ENCODE measurements at places on chromosomes 2 and 18.

DNA sequence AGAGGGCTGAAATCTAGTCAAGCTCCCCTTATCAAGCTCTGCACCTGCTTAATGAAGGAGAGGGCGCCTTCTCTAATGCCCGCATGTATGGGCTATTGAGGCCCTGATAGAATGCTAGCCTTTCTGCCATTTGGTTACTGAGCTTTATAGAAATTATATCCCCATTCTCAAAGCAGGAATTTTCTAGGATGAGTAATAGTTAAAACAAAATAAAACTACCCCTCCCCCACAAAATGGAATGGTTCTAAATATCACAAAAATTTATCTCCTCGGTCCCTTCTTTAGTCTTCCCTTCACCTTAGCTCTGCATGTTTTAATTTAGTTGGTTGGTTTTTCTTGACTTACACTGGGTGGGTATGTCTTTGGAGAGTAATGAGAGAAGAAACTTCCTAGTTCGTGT lies 37.7 kb downstream of the CD28 start:
- DNase-seq: no peak

DNA sequence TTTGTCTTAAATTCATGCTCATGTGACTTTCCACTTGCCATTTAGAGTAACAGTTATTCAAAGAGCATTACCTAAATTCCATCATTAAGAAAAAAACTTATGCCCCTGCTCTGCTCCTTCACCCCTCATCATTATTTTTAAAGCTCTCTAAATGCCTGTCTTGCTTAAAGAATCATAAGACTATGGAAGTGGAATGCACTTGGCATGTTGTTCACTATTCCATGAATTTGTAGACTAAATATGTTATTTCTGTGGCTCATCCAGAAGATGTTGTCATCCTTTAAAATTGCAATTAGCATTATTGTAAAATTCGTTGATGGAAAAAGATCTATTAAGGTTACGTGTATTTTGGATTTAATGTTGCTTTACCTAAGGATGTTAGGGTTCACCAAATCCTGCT lies 61.8 kb downstream of the FMNL2 start:
- no peak for DNase-seq

DNA sequence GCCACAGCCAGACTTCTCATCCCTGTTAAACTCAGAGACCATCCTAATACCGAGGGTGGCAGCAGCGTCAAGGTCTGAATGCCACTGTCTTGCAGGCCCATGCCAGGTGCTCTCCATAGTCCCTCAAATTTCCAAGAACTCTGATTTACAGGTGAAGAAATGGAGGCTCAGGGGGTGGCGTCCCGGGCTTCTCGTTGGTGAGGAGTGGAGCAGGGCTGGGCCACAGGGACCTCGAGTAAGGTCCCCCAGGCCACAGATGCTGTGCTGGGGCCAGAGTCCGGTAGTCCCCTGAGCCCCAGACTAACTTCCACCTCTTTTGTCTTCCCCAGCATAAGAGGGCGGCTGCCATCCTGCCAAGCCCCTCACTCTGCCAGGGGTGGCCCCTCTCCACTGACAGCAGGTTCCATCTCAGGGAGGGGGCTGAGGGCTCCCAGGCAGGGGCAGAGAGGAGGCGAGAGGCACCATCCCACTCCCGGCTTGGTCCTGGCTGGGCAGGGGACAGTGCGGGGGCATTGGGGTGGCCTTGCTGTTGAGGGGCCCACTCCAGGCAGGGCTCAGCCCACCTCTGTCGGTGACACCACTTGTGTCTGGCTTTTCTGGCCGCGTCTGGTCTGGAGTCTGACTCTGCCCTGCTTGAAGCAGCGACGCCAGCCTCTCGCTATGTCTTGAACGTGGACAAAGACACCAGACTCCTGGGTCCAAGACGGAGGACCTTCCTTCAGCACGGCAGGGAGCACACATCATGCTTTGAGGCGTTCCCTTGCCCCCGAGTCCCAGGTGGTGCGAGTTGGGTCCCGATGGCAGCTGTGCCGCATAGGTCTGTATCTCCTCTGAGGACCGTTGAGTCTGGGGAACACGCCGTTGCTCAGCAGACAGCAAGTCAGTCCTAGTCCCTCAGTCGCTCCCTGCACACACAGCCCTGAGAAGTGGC lies 15.9 kb upstream of the KLHL30 start:
- no peak for DNase-seq

GRCh38 chr18:35465329-35465728 lies 32.4 kb downstream of the INO80C start:
- no peak for DNase-seq

- DNase-seq: no peak
Observed at GRCh38 chr2:131584380-131584779, 56.7 kb downstream of the CCDC74A start.

GRCh38 chr2:74416778-74417177 lies 4.6 kb downstream of the C2orf81 start:
- no peak for DNase-seq

- DNase-seq: no peak
Observed at GRCh38 chr2:8644605-8645175, 37.2 kb upstream of the ID2 start.

GRCh38 chr2:26177122-26177521 lies 4.2 kb downstream of the GAREM2 start:
- DNase-seq: no peak

GRCh38 chr2:186852508-186852907 lies 3.5 kb upstream of the ZSWIM2 start:
- DNase-seq: no peak

All from anterior cingulate cortex (tissue), 58 donors.